Body of pancreas (tissue), 4 donors: ENCODE measurements at places on chromosomes 2 and 18. TPM values are rescaled to one million over a fixed set of nuclear protein-coding genes. Genes with fewer than 3 reads are reported as not detected.

The SIX2 gene
- total RNA-seq = 5.2 TPM

The SPTBN1 gene
- total RNA-seq = 186 TPM

The CCDC74B gene
- total RNA-seq = 0.99 TPM

The GNLY gene
- not detected for total RNA-seq

The LDLRAD4 gene
- 35.9 TPM for total RNA-seq

The NAB1 gene
- total RNA-seq = 30.1 TPM

The NYAP2 gene
- total RNA-seq = 0.52 TPM

The NPHP1 gene
- total RNA-seq = 3.6 TPM

The AMER3 gene
- 0.33 TPM for total RNA-seq

The CFC1 gene
- total RNA-seq = 24.7 TPM

The NCKAP5 gene
- total RNA-seq = 0.78 TPM

The PKDCC gene
- 93.9 TPM for total RNA-seq

The CNNM3 gene
- total RNA-seq = 18.2 TPM

The NEU2 gene
- not detected for total RNA-seq

DNA sequence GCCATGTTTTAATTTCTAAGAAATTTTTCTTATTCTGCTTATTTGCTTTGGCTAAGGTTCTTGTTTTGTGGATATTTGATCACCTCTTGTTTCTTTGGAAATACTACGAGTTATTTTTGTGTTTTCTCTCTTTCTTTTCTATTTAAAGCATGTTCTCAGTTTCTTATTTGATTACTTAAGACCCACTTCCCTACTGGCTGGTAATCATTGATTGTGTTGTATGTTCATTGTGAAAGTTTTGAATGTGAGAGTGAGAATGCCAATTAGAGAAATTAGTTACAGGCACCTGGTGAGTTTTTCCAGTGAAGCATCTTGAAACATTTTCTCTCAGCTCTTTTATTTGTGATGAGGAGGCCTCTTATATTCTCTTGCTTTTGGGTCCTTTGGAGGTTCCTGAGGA lies 226.7 kb upstream of the MC4R start:
- H3K27me3 ChIP-seq = no peaks in the 10 kb centered on the region
- no peaks in the 10 kb centered on the region for H3K36me3 ChIP-seq
- H3K4me3 ChIP-seq = no peak overlapping the region
- no peak overlapping the region for H3K27ac ChIP-seq

GRCh38 chr2:218807626-218808025 lies 24.0 kb downstream of the PRKAG3 start:
- H3K36me3 ChIP-seq = no peaks in the 10 kb centered on the region
- no peak overlapping the region for H3K4me3 ChIP-seq
- H3K27ac ChIP-seq = no peak overlapping the region

- H3K27ac ChIP-seq = no peak overlapping the region
- no peak for DNase-seq
These were observed 156.7 kb downstream of the LPIN1 start for GRCh38 chr2:11903085-11903606.

GRCh38 chr2:133500917-133501316 lies 67.3 kb downstream of the NCKAP5 start:
- DNase-seq = no peak
- H3K27ac ChIP-seq = no peak overlapping the region
- H3K4me1 ChIP-seq = peaks cover 24% of the 10 kb centered on the region
- no peaks in the 10 kb centered on the region for H3K36me3 ChIP-seq

DNA sequence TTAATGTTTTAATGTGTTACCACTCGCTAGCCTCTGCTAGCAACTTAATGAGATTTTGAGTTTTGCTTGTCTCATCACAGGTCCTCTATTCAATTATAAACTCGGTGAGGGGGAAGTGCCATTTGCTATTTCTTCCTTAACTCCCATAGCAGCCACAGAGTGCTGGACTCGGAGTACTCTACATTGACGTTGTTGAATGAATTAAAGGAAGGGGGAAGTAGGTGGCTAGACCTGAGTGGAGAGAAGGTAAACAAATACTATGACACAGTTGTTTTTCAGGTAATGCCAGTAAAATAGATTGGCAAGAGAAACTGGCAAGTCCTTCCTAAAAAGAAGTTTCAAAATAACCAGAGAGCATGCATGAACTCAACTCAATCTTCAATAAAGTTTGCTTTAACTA lies 339.3 kb downstream of the HRH4 start:
- no peaks in the 10 kb centered on the region for H3K4me1 ChIP-seq
- H3K27me3 ChIP-seq = no peaks in the 10 kb centered on the region
- H3K36me3 ChIP-seq = no peaks in the 10 kb centered on the region

- no peak for DNase-seq
- no peaks in the 10 kb centered on the region for H3K36me3 ChIP-seq
- H3K27me3 ChIP-seq = no peaks in the 10 kb centered on the region
- no peak overlapping the region for H3K27ac ChIP-seq
- no peak overlapping the region for H3K4me3 ChIP-seq
- peaks cover 21% of the 10 kb centered on the region for H3K4me1 ChIP-seq
These were observed 398.3 kb downstream of the ALK start for GRCh38 chr2:29522951-29523669.

DNA sequence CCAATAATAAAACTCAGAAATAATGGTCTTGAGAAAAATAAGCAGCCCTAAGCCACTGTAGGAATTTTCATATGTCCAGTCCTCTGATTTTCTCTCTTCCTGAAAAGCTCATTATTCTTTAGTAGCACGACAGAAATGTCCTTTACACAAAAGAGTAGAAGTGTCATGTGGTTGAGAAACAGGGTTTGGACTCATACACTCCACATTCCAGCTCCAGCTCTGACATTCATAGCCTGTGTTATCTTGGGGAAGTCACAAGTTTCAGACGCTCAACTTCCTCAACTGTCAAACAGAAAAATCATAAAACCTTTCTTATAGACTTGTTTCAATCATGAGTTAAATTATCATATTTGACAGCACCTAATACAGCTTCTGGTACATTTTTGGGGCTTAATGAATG lies 511.5 kb downstream of the TNS1 start:
- no peaks in the 10 kb centered on the region for H3K36me3 ChIP-seq
- H3K27me3 ChIP-seq = no peaks in the 10 kb centered on the region
- no peaks in the 10 kb centered on the region for H3K4me1 ChIP-seq

DNA sequence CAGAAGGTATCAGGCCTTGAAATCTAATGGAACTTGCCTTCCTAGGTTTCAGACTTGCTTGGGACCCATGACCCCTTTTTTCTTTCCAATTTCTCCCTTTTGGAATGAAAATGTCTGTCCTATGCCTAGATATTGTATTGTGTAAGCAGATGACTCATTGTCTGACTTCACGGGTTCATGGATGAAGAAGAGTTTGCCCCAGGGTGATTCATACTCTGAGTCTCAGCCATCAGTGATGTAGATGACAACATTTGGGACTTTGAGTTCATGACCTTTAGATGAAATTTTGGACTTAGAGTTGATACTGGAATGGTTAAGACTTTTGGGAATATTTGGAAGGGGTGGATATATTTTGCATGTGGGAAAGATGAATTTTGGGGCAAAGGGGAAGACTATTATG lies 11.2 kb upstream of the SCYGR5 start:
- no peak for DNase-seq
- H3K36me3 ChIP-seq = no peaks in the 10 kb centered on the region
- no peak overlapping the region for H3K27ac ChIP-seq
- no peak overlapping the region for H3K4me3 ChIP-seq
- H3K27me3 ChIP-seq = no peaks in the 10 kb centered on the region
- H3K4me1 ChIP-seq = no peaks in the 10 kb centered on the region

GRCh38 chr2:183519371-183520056 lies 395.3 kb downstream of the NUP35 start:
- peaks cover 28% of the 10 kb centered on the region for H3K4me1 ChIP-seq
- no peak overlapping the region for H3K4me3 ChIP-seq
- DNase-seq = no peak

GRCh38 chr18:2570772-2571199 lies 519 bp downstream of the METTL4 start:
- H3K36me3 ChIP-seq = no peaks in the 10 kb centered on the region
- H3K4me1 ChIP-seq = peaks cover 15% of the 10 kb centered on the region

- no peak for DNase-seq
- no peaks in the 10 kb centered on the region for H3K36me3 ChIP-seq
- no peak overlapping the region for H3K27ac ChIP-seq
- no peaks in the 10 kb centered on the region for H3K4me1 ChIP-seq
- H3K27me3 ChIP-seq = no peaks in the 10 kb centered on the region
These were observed 42.0 kb downstream of the TTR start for GRCh38 chr18:31633392-31634330.

DNA sequence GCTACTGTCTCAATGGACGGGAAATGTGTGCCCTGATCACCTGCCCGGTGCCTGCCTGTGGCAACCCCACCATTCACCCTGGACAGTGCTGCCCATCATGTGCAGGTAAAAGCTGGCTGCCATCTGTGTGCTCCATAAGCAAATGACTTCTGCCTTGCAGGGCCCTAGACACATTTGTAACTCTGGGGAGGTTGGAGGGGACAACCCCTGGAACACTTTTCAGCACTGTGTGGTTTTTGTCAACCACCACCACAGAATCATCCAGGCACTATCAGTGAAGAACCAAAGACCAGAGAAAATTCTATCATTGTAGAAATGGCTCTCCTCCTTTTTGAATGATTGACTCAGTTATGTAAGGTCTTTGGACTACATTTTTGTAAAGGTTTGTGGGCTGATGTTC lies 84.3 kb downstream of the FEZ2 start:
- DNase-seq = no peak
- H3K4me3 ChIP-seq = no peak overlapping the region
- no peaks in the 10 kb centered on the region for H3K36me3 ChIP-seq
- no peak overlapping the region for H3K27ac ChIP-seq
- no peaks in the 10 kb centered on the region for H3K27me3 ChIP-seq
- no peaks in the 10 kb centered on the region for H3K4me1 ChIP-seq

- H3K36me3 ChIP-seq = no peaks in the 10 kb centered on the region
- no peak overlapping the region for H3K4me3 ChIP-seq
- no peak for DNase-seq
- no peaks in the 10 kb centered on the region for H3K27me3 ChIP-seq
- H3K4me1 ChIP-seq = no peaks in the 10 kb centered on the region
These were observed 26.6 kb downstream of the TWIST2 start for GRCh38 chr2:238874330-238875050.

DNA sequence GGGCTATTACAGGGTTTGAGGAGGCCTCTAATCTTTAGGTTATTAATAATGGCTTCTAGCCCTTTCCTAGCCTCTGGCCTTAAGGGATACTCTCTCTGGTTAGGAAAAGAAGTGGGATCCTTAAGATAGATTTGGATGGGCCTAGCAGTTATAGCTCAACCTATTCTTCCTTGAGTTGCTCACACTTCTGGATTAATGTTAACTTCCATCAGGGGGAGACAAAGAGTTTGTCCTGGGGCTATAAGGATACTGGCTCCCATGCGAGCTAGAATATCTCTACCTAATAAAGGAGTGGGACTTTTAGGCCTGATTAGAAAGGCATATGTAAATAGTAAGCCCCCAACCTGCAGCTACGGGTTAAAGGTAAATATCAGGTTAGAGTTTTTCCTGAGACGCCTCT lies 14.3 kb upstream of the PTH2R start:
- H3K36me3 ChIP-seq = no peaks in the 10 kb centered on the region
- H3K27ac ChIP-seq = no peak overlapping the region

- no peaks in the 10 kb centered on the region for H3K36me3 ChIP-seq
- H3K4me3 ChIP-seq = no peak overlapping the region
- no peak overlapping the region for H3K27ac ChIP-seq
- H3K4me1 ChIP-seq = no peaks in the 10 kb centered on the region
- no peaks in the 10 kb centered on the region for H3K27me3 ChIP-seq
- no peak for DNase-seq
These were observed 388.9 kb downstream of the ZEB2 start for GRCh38 chr2:144131042-144131441.

DNA sequence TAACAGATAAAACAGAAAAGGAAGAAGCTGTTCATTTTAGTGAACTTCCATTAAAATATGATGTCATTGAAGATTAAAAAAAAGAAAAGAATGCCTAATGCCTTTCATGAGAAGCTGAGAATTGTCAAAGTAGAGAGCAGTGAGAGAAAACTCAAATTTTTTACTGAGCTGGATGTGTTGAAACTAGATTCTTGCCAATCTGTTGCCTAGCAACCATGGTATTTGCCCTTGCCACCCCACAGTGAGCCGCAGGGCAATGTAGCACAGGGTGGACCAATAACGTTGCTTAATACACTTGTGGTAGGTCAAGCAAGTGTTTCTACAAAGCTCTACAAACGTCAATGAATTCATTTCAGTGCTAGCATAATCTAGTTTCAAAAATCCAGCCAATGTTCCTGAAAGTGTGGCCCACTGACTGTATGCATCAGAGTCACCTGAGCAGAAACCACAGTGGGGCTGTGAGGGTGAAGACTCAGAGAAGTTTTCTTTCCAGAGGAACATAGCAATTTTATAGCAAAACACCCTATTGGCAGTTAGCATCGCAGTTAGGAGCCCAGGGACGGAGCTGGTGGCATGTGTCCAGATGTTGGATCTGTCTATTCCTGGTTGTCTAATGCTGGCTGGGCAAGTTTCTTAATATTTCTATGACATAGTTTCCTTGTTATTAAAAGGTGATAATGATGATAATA lies 132.2 kb downstream of the DOCK10 start:
- H3K27ac ChIP-seq = peak overlapping the region; percentile 42
- no peaks in the 10 kb centered on the region for H3K36me3 ChIP-seq
- H3K4me3 ChIP-seq = no peak overlapping the region
- no peaks in the 10 kb centered on the region for H3K27me3 ChIP-seq

DNA sequence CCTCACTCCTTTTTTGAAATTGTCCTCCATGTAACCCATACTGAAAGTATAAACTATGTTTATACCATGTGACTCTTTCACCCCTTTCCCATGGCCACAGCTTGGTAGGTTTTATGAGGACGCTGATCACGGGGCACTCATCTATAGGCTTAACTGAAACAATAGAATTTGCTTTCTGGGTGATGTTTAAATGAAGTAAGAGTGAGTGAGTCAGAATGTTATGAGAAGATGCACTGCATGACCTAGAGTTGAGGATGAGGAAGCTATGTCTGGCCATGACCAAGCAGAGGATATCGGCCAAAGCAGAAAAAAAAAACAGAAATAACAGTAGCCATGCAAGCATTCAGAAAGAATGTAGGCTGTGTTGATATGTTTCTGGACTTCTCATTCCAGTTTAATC lies 34.9 kb downstream of the SCN1A start:
- no peaks in the 10 kb centered on the region for H3K36me3 ChIP-seq
- H3K27ac ChIP-seq = no peak overlapping the region
- H3K4me3 ChIP-seq = no peak overlapping the region
- no peaks in the 10 kb centered on the region for H3K27me3 ChIP-seq
- no peaks in the 10 kb centered on the region for H3K4me1 ChIP-seq

- peak; percentile 37 for DNase-seq
- H3K4me3 ChIP-seq = no peak overlapping the region
- H3K36me3 ChIP-seq = no peaks in the 10 kb centered on the region
- peak overlapping the region; percentile 30 for H3K27ac ChIP-seq
These were observed 52.7 kb upstream of the CTLA4 start for GRCh38 chr2:203814661-203815540.

DNA sequence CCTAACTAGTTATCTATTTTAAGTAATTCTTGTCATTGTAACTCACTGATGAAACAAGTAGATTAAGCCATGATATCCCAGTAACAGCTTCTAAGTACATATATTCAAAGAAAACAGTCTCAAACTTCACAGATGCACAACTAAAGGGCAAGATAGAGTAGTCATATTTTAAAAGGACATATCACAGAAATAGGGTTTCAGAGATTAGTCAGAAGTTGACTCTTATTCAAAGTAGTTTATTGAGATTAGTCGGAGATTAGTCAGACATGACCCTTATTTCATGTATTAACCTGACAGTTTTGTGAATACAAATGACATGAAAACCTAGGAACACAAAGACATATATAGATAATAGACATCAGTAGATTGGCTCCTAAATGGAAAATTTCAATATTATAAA lies 15.9 kb upstream of the CHAC2 start:
- no peak overlapping the region for H3K27ac ChIP-seq
- no peak overlapping the region for H3K4me3 ChIP-seq
- no peak for DNase-seq
- H3K4me1 ChIP-seq = no peaks in the 10 kb centered on the region

GRCh38 chr2:196601430-196602306 lies 37.8 kb upstream of the CCDC150 start:
- DNase-seq = peak; percentile 7
- no peaks in the 10 kb centered on the region for H3K27me3 ChIP-seq
- no peaks in the 10 kb centered on the region for H3K4me1 ChIP-seq
- no peaks in the 10 kb centered on the region for H3K36me3 ChIP-seq
- H3K4me3 ChIP-seq = no peak overlapping the region
